ENCODE measurements at places on chromosomes 11 and 22.

- no peak for DNase-seq
Observed at GRCh38 chr22:24207264-24208011, 26.2 kb downstream of the SUSD2 start.

DNA sequence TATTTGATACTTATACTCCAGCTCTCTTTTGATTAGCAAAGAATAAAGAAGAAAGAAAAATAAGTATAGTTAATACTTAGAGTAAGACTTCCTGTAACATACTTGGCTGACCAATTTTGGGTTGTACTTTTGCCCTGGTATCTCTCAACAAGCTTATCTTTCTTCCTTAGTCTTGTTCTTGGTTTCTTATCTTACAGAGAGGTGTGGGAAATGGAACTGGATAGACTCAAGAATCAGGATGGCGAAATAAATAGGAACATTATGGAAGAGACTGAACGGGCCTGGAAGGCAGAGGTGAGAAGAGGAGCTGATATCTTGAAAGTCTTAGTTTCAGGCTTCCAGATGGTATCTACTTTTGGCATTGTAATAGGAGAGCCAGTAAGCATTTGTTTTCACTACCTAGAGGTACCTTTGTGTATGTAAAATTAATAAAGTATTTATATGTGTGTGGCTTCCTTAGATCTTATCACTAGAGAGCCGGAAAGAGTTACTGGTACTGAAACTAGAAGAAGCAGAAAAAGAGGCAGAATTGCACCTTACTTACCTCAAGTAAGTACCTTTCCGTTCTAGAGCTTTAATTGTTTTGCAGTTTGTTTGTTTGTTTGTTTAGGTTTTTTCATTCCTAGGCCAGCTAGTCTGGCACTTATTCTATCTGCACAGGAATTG lies 11.3 kb upstream of the BACE1-AS start:
- DNase-seq, result no peak

DNA sequence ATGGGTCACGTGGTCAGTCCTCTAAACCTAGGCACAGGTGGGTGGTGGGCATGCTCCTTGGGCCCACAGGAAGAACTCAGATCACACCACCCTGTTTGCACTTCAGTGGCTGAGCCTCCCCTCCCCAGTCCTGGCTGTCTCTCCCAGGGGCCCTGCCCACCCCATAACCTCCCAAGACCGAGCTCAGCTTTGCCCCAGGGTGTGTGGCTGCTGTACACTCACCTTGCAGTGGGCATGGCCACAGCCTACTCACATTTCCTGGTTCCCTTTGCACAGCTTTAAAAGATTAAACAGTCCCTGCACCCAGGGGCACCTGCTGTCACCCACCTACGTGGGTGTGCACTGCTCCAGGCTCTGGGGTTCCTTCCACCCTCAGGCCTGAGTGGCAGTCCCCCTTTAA lies 13.8 kb downstream of the TRIOBP start:
- DNase-seq, result no peak

DNA sequence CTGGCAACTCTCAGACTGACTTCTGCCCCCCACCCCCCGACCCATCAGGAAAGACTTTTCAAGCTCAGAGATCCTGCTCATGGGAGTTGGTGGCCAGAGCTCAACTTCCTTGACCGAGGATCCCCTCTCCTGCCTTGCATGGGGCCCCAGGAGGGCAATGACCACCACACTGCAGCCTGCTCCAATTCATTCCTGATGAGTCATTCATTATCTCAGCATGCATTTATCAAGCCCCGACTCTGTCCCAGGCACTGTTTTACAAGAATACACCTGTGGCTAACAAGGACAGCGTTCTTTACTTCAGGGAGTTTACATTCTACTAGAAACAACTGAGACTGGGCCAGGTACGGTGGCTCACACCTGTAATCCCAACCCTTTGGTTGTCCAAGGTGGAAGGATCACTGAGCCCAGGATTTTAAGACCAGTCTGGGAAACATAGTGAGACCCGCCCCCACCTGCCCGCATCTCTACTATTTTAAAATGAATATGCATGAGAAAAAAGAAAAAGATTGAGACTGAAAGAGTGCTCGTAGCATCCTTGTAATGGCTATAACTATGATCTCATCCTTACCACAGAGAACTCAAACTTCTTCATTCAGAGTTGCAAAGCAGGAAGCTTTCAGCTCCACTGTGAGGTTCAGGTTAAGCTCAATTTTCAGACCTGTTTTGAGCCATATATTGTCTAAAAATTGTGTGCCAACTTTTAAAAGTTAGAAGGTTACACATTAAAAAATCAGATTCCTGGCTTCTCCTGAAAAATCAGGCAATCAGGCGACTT lies 60.4 kb downstream of the FEZ1 start:
- DNase-seq, result no peak

DNA sequence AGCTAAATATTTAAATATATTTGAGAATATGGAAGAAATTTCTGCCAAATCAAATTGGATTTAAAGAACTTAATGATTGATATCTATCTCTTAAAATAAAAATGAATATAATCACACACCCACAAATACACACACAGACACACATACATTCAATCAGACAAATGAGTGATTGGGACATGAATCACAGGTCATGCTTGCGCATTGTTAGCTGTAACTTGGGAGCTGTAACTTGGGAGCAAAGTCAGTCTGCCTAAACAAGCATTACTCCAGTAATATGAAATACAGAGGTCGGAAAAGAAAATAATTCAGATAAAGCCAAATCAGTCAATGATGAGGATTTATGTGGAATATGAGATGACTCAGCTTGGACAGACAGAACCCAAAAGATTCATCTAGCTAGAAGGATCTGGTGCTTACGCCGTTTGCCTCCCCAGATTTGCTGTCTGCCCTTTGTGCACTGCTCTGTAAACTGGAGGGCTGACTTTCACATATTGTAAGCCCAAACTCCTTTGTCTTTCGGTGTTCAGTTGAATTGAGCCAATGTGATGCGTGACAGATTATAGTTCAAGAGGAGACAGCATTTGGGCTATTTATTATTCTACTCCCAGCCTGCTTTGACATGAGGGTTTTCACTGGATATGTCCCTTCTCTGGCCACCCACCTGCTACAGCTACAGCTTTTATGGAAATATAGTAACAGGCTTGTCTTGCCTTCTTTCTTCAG lies 1.6 kb downstream of the OR56B1 start:
- DNase-seq, result no peak

- no peak for DNase-seq
Observed at GRCh38 chr11:66287211-66287888, 1.6 kb downstream of the YIF1A start.

GRCh38 chr11:33135216-33135615 lies 26.1 kb downstream of the CSTF3 start:
- DNase-seq, result no peak

- no peak for DNase-seq
Observed at GRCh38 chr11:69170704-69171103, 15.0 kb downstream of the SMIM38 start.

GRCh38 chr22:27139935-27140511 lies 482.6 kb downstream of the MIAT start:
- DNase-seq, result no peak

DNA sequence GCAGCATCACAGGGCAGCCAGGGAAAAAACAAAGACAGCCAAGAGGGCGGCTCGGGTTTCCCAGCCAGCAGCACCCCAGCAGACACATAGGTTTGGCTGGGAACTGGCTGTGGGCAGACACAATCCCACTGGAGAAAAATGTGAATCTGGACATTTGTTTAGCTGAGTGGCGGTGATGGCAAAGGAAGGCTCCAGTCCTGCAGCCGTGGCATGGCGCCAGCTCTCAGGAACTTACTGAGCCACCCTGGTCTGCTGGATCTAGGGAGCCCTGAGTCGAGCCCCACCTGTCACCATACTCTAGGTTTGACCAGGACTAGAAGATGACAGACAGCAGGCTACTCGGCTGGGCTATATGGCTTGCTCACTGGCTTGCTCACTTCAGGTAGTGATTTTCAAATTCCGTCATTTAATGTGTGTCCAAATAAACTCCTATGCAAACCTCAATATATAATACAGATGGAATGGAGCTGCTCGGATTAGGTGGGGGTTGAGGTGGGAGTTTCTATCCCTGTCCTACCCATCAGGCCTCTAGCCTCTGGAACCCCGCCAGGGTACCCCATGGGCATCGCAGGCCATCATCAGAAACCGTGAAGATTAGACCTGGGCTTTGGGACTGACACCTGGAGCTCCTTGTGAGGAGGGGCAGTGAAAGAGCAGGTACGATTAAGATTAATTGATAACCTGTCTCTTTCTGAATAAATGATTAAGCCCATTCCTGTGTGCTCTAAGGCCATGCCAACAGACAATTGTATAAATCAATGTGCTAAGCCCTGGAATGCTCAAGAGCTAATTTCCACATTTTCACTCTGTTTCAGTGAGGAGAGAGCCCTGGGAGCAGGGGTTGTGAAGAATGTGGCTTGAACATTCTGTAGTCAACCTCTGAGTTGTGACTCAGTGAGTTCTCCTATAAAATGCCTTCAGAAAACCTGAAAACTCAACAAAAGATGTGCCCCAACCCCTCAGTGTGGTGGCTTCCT lies 42.5 kb downstream of the GALNT18 start:
- DNase-seq, result no peak

GRCh38 chr11:118696673-118697226 lies 17.3 kb upstream of the TREH start:
- DNase-seq, result no peak

DNA sequence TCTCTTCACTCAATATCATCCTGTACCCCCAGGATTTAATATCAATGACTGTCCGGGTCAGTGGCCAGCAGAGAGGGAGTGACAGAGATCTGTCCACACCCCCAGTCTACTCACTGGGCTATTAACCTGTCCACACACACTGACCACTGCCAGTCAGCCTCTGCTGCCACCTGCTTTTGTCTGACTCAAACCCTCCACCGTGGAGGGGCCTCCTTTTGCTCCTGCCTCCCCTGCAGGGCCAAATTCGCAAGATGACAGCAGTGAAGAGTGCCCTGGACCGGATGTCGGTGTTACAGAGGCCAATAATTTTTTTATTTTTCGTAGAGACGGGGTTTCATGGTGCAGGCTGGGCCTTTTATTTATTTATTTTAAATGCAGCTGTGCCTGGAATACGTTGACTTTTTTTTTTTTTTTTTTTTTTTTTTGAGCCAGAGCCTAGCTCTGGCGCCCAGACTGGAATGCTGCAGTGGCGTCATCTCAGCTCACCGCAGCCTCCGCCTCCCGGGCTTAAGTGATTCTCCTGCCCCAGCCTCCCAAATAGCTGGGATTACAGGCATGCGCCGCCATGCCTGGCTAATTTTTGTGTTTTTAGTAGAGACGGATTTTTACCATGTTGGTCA lies 5.1 kb downstream of the PDXP start:
- DNase-seq, result no peak

DNA sequence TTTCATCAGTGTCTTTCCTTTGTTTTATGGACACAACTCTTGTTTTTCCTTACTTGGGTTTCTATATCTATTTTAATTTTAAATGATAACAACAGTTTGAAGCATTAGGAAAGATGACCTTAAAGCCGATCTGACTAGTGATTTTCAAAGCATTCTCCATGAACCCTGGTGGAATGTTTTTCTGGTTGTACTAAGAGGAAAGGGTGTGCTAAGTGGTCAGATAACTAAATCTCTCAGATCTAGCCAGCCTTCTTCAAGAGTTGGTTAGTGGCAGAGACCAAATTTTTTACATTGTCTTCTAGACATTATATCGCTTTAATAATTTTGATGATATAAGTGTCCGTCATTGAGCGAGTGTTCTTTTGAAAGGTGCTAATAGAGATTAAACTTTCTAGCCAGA lies 134.4 kb downstream of the METTL15 start:
- no peak for DNase-seq

DNA sequence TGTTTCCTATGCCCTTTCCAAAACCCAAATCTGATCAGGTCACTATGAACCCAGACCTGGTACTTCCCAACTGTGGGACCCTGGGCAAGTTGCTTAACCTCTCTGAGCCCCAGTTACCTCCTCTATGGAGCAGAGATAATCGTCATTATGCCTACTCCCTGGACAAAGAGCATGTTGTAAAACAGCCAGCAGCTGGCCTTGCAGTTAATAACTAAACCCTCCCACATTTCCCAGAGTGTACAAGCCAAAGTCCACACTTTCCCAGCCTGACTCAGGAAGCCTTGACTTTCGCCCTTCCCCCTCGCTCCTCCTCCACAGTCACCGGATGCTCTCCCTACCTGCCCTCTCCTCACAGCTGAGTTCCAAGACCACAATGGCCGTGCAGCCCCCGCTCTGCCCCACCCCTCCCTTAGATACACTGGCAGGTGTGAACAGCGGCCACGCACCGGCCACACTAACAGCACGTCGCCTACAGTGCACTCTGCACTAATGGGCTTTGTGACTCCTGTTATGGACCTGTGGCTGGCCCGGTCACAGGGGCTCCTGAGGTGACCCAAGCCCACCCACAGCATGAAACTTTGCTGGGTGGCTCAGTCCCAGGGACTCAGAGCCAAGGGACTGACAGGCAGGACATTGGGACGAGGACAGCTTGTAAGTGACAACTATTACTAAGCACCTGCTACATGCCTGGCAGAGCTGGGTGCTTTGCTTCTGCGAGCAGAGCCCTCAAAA lies 15.6 kb upstream of the MFNG start:
- no peak for DNase-seq

- DNase-seq, result no peak
Observed at GRCh38 chr22:23365961-23366360, 185.7 kb downstream of the BCR start.

DNA sequence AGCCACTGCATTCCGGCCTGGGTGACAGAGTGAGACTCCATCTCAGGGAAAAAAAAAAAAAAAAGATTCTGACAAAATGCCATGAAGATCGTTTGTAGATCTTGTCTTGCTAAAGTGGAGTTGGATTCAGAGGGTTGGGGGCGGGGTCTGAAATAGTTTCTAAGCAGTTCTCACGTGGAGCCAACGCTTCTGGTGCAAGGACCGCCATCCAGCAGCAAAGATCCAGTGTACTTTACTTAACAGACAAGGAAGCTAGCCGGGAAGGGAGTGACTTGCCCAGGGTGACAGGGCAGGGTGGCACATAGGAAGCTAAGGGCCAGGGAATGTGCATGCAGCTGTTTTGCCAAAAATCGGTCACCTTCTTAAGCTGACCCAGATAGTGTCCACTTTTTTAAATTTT lies 27.4 kb downstream of the APOL1 start:
- DNase-seq, result no peak

GRCh38 chr11:776561-777287 lies 563 bp downstream of the GATD1 start:
- peak; percentile 57 for DNase-seq

DNA sequence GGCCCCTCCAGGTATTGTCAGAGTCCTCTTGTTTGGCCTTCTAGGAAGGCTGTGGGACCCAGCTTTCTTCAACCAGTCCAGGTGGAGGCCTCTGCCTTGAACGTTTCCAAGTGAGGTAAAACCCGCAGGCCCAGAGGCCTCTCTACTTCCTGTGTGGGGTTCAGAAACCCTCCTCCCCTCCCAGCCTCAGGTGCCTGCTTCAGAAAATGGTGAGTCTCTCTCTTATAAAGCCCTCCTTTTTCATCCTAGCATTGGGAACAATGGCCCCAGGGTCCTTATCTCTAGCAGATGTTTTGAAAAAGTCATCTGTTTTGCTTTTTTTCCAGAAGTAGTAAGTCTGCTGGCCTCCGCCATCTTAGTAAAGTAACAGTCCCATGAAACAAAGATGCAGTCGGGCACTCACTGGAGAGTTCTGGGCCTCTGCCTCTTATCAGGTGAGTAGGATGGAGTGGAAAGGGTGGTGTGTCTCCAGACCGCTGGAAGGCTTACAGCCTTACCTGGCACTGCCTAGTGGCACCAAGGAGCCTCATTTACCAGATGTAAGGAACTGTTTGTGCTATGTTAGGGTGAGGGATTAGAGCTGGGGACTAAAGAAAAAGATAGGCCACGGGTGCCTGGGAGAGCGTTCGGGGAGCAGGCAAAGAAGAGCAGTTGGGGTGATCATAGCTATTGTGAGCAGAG lies at the start of gene CD3E:
Gene CD3E (plus strand): TSS at position 163 of the 681 bp plus-strand sequence. CDS start 223 bp downstream, at position 386.
- DNase-seq, result peak; percentile 37

All from effector CD8-positive, alpha-beta T cell (primary cell).